Fibroblast of skin of right quadriceps (primary cell): ENCODE measurements at places on chromosomes 4 and X.

DNA sequence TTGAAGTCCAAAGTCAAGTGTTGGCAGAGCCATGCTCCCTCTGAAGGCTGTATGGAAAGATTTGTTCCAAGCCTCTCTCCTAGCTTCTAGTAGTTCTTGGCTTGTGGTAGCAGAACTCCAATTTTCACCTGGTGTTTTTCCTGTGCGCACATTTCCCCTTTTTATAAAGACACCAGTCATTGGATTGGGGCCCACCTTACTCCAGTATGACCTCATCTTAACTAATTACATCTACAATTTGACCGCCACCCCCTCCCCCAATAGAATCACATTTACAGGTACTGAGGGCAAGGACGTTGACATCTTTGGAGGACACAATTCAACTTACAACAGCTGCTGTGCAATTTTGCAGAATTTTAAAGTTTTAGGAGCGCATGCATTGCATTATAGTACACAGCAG, 16.8 kb downstream of the RAB39B start:
- DNase-seq: no peak

GRCh38 chr4:95610061-95610569, 61.3 kb upstream of the UNC5C start:
- DNase-seq: no peak

- DNase-seq: no peak
These were observed 241.8 kb downstream of the DTHD1 start for GRCh38 chr4:36523182-36523581.

GRCh38 chrX:129741880-129742758, 3.3 kb downstream of the XPNPEP2 start:
- DNase-seq: no peak

- peak; percentile 14 for DNase-seq
These were observed 87.2 kb upstream of the PITX2 start for GRCh38 chr4:110710070-110710469.
